Amniotic stem cell (primary cell): ENCODE measurements at places on chromosomes 4 and X.

DNA sequence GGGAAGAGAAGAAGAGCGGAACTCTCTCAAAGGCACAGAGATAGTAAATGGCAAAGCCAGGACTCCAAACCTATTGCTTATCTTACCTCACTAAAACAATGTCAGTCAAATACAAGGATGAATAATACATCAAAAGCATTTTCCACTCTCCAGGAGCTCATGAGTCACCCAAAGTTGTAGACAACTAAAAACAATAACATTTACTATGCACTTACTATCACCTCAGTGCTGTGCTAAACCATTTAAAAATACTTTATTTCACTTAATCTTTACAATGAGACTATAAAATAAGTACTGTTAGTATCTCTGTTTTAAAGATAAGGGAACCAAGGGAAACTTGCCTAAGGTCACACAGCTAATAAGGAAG is 163.2 kb upstream of the SPANXC start:
- no peak for DNase-seq

DNA sequence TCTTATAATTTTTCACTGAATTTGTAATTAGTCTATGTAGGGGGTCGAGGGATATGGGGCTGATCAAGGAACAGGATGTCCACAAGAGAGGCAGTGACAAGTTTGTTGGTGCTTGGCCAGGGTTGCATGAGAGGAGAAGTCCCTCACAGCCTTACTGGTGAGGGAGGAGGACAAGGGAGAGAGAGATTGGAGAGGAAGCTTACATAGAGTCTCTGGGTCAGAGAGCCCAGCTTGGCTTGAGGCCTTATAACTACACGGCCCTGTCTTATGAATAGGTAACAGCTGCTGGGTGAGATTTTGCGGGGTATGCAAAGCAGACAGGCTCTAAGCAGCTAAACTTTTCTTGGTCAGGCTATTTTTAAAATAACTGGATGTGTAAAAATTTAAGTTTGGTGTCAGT is 37.9 kb upstream of the OTUD4 start:
- DNase-seq = no peak

- no peak for DNase-seq
These were observed 259.5 kb downstream of the RCHY1 start for GRCh38 chr4:75254745-75255144.

DNA sequence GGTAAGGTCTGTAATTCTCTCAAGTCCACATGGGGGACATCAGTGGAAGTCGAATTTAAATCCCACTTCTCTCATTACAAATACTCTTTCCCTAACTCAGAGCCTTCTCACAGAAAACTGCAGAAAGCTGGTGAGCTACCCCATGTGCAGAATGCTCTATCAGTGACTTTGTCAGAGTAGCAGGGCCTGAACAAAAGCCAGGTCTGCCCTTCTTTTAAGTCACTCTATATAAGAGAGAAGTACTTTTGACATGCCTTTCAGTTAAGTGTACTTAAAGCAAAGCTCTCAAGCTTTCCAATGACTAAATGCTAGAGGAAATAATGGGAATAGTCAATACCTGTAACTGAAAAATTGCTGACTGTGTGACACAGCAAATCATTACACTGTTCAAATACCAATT is 323.1 kb downstream of the KCNIP4 start:
- no peak for DNase-seq

GRCh38 chr4:42531341-42532030 is 125.4 kb downstream of the ATP8A1 start:
- no peak for DNase-seq

DNA sequence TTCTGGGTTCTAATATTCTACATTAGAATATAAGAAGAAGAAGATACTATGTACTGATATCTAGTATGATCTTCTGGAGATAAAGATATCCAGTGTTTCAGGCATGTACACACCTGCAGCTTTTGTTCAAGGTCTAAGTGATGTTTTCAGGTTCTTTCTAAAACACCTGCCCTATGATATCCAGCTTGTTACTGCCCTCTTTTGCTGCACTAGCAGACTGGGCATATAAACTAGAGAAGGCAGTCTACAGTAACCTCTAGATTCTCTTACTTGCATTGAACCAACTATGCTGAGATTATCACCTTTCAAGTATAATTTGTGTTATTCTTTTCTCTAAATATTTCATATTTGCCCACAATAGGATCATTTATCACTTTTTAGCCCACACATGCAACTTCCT is 1.9 kb upstream of the FRYL start:
- DNase-seq = no peak

GRCh38 chr4:106659371-106659770 is 290.8 kb upstream of the GIMD1 start:
- no peak for DNase-seq

- DNase-seq = no peak
These were observed 1.8 kb downstream of the LIMCH1 start for GRCh38 chr4:41539711-41540110.

- no peak for DNase-seq
These were observed 122.1 kb downstream of the TBL1X start for GRCh38 chrX:9586992-9587392.

DNA sequence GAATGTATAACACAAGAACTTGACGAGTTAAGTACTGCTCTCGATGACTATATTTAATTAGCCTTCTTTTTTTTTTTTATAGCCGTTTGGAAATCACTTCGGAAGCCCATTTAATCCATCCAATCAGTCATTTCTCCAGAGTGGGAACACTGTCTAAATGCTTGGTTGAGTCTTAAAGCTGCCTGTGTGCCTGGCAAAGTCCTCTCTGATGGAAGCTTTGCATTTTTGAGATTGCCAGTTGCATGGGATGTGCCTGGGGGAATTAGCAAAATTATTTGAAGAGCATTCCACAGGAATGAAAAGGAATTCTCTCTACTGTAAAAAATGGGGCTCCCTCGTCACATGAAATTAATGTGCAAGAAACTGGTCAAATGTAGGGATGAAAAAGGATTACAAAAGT is 398.8 kb upstream of the RPS6KA3 start:
- no peak for DNase-seq
